ENCODE measurements at places on chromosomes 7 and 10.
A peak's percentile ranks its signal among the peaks of the same experiment; 100 is the strongest.

GRCh38 chr7:106514881-106515280 is 146.1 kb downstream of the CCDC71L start:
- DNase-seq, result no peak

GRCh38 chr10:91690996-91691676 is 58.3 kb upstream of the PPP1R3C start:
- DNase-seq, result no peak

- DNase-seq, result peak; percentile 84
These were observed 646 bp downstream of the SGCE start for GRCh38 chr7:94655126-94655847.

GRCh38 chr10:19954601-19955000 is 138.4 kb downstream of the PLXDC2 start:
- DNase-seq, result no peak

GRCh38 chr7:46175221-46175620 is 254.1 kb upstream of the IGFBP3 start:
- DNase-seq, result no peak

DNA sequence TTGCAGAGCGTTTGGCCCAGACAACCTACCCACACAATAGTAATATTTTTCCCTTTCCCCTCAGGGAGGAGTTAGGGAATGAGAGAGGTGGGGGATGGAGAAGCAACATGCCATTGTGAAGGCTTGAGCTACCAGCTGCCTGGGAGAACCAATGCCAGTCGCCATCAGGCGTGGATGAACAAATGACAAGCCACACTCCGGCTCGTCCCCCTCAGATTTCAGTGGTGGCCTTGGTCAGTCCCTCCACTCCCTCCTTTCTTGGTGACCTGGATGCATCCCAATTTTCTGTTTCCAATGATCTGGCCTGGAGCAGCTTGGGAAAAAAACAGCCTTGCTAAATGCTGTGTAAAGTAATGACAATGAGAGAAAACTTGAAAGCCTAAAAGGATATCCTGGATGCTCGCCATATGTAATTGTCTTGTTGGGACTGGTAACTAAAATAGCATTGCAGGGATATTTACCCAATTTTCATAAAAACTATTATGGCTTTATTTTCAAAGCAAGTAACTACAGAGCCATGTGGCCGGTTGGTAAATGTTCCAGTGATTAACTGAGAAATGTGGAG is 110.7 kb downstream of the ICA1 start:
- no peak for DNase-seq

DNA sequence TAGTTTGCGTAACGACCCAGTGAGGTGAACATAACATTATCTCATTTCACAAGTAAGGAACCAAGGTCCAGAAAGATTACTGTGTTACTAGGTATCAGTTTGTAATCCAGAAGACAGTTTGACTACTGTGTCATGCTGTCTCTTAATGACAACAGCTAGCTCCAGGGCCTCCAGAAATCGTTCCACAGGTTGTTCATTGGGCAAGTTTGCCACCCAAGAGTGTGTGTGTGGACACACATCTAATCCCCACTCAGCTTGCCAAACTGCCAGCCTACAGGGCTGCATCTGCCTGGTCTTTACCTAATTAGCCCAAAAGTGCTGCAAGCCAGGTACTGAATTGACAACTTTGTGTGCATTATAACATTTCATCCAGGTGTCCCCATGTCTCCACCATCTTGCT is 27.9 kb upstream of the SLC16A12 start:
- DNase-seq, result no peak

- DNase-seq, result no peak
These were observed 267.5 kb upstream of the SP4 start for GRCh38 chr7:21160401-21160800.

DNA sequence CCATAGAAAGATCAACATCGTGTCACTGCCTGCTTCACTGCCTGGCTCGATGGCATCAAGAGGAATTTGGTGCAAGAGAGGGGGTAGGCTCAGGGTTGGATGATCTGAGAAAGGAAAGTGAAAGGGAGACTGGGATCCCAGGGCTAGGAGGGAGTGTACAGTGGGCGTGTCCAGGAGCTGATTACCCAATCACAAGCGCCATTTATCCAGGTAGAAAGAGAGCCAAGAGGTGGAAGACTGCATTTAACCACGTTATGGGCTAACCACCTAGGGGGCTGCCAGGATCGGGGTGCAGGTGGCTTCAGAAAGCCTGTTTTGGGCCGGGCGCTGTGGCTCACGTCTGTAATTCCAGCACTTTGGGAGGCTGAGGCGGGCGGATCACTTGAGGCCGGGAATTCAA is 10.3 kb downstream of the PODXL start:
- DNase-seq, result no peak

- DNase-seq, result no peak
These were observed 76.3 kb upstream of the ABCB5 start for GRCh38 chr7:20539201-20539600.

DNA sequence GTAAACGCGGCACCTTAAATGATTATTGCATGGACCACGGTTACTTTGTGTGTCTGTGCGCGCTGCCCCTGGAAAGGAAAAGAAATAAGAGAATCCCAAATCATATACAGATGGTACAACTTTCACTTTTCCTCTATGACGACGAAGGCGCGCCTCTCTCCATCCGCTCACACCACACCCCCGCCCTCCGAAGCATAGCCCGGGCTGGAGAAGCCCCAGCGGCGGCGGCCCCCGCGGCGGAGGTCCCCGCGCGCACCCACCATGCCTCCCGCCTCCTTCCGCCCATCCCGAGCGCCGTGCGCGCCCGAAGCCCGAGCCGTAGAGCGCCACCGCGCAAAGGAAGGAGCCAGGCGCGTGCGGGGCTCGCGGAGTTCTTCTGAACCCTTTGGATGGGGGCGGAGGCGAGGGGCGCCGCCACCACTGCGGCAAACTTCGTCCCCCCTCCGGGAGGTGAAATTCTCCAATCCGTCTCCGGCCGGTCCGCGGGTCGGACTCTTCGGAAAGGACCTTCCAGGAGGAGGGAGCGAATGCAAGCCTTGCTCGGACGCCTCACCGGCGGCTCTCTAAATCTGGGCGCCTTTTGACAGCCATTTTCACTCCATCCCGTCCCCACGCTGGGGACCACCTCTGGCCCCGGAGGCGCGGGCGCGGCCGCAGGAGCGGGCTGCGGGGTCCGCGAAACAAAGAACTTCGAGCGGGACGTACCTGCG is 588 bp downstream of the GLI3 start:
- DNase-seq, result peak; percentile 86

DNA sequence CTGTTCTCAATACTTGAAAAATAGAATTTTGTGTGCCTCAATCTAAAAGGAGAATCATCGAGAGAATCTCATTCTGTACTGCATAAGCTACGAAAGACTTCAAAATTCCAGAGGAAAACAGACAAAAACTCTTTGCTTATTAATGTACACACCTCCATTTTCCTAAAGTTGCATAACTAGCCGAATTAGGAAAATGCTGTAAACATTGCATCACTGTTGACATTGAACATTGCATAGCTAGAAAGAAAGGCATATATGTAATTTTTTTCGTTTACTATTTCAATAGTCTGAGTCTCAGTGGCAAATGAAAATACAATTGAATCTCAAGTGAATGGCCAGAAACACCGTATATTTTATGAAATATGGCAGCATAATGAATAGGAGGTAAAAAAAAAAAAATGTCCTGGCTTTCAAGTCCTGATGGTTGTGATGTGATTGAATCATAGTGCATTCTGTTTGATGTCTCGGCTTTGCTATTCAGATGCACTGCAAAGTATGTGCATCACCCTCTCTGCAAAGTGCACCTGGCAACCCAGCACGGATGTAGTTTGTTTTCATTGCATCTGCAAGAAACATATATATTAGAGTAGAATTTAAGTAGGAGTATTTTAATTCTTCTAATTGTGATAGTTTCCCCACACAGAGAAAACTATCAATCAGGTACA is 196.7 kb downstream of the VTI1A start:
- DNase-seq, result no peak

GRCh38 chr7:82327898-82328297 is 115.7 kb downstream of the CACNA2D1 start:
- no peak for DNase-seq

GRCh38 chr7:42448901-42449300 is 211.9 kb upstream of the GLI3 start:
- no peak for DNase-seq

DNA sequence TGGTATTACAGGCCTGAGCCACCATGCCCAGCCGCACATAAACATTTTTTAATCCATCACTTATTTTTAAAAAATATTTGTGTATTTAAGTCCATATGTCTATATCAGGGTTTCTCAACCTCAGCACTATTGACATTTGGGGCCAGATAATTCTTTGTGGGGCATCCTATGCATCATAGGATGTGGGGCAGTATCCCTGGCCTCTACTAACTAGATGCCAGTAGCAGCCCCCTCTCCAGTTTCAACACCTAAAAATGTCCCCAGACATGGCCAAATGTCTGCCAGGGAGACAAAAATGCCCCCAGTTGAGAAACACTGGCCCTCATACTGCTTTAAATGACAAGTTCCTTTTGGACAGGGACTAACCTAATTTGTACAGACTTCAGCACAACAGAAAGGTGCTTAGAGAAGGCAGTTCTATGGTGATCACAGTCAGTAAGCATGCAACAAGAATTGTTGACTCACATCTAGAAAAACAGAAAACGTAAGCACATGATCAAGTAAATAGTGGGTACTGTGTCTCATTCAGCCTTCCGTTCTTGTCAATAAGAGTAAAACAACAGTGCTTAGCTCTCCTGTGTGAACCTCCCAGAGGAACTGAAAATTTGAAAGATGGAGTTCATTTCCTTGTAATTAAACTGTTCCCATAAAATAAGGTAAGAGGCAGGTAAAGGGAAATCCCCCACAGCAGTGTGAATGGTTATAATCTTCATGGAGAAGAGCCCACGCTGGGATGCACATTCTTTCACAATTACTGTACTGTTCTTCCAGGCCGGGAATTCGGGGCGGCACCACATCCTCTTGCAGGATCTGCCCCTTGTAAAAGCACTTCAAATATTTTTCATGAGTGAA is 17.3 kb upstream of the ADRB1 start:
- no peak for DNase-seq

GRCh38 chr10:52314822-52315552 is 906 bp downstream of the DKK1 start:
- DNase-seq, result no peak

DNA sequence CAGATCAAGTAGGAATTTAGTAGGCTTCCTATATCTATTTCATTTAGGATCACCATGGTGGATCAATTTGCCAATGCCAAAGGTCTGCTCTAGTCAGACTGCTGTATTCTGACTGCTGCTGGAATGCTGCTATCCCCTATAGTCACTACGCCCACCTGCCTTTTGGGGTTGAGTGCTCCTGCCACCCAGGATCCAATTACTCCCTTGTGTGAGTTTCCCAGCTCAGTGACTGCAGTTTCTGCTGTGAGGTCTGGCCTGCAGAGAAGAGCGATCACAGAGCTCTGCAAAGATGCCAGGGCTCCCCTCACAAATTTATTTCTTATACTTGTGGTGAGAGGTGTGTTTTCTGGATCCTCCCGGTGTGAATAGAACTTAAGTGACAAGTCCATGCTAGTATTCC is 88.1 kb upstream of the FOXI2 start:
- DNase-seq, result no peak

DNA sequence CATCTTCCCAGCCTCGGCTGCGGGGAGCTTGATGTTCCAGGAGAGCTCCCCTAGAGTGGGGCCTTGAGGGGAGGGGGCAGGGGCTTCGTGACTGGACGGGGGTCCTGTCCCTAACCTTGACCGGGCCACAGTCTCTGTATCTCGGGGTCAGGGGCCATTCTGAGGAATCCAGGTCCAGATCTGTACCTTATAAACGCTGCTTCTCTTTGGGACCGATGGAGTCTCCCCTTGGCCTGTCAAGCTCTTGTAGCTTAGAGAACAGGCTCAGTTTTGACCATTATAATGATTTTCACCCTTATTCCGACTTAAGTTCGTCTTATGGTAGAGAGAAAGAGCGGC is 831 bp downstream of the ZKSCAN5 start:
- DNase-seq, result no peak

- no peak for DNase-seq
These were observed 234.7 kb upstream of the CACNA2D1 start for GRCh38 chr7:82678259-82678658.

DNA sequence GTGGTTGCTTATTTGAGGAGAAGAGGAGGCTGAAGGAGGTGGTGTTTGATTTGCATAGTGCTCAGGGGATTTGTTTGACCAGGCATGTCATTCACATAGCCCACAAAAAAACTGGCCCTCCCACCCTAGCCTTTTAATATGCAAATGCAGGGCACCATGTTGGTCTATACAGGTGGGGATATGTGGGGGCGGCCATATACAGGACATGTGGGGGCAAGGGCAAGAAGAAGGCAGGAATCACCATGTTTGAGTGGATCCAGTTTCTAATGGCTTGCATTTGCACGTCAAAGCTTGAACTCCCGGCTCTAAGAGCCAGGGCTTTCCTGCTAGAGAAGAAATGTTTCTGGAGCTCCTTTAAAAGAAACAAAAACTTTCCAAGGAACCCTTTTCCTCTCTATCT is 541.0 kb downstream of the ZWINT start:
- DNase-seq, result no peak

DNA sequence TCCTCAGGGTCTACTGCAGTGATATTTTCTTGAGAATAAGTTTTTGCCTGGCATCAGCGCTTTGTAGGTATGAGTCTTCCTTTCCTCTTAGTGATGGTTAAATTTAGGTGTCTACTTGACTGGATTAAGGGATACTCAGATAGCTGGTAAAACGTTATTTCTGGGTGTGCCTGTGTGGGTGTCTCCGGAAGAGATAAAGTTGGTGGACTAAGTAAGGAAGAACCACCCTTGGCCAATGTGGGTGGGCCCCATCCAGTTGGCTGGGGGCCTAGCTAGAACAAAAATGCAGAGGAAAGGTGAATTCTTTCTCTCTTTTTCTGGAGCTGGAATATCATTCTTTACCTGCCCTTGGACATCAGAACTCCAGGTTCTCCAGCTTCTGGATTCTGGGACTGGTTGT is 138.8 kb downstream of the ADCYAP1R1 start:
- DNase-seq, result no peak

- no peak for DNase-seq
These were observed 13.5 kb downstream of the BHLHA15 start for GRCh38 chr7:98224701-98225181.

GRCh38 chr7:157824011-157824818 is 487.4 kb downstream of the DNAJB6 start:
- no peak for DNase-seq

GRCh38 chr10:130491693-130492050 is 355.5 kb downstream of the GLRX3 start:
- peak; percentile 46 for DNase-seq

DNA sequence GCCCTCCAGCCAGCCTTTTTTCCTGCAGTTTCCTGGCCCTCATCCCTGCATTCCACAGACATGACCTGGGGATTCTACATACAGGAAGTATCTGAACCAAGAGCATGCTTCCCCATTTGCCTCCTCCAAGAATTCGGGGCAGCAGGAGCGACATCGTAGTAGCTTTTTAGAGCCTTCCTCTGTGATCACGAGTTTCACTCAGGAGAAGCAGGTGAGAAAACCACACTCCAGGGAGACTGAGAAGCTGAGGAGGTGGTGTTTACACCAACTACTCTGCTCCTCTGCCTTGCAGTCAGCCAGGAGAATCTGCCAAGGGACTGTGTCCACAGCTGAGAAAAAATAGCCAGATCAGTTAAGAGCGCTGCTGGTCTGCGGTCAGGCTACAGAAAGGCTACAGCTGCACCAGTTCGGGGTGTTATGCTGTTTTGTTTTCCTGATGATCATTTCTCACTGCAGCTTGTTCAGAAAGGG is 54.1 kb downstream of the HSPA12A start:
- no peak for DNase-seq

Data from left forelimb (tissue), 1 donor.